ENCODE measurements at places on chromosomes 5 and 9.

GRCh38 chr5:72788866-72789505, 27.5 kb upstream of the TNPO1 start:
- DNase-seq: no peak

GRCh38 chr9:112809906-112810305, 59.3 kb downstream of the SNX30 start:
- no peak for DNase-seq

GRCh38 chr9:90070056-90070455, 465.2 kb downstream of the GADD45G start:
- no peak for DNase-seq

DNA sequence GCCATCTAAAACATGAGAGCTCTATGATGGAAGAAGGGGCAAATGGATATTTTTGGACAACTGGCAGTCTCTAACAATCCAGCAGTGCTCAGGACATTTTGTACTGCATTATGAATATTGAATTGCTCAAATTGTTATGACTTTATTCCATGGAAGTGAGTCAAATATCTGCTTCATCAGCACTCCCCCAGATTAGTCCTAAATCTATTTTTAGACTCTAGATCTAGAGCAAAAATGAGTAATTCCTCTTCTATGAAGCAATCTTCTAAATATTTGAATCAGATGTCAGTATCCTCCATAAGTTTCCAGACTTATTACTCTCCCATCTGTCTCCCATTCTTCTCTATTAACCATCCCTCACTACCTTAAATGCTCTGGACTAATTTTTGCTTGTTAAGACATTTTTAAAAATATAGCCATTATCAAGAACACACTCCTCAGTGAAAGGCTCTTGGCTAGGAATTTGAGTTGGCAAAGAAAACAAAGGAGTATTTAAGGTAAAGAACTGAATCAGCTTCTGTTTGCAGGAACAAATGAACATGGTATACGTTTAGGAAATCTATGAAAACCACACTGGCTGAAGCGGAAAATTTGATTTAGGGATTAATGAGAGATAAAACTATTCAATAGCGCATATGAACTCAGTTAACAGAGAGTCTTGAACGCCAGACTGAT, 300.9 kb downstream of the MCTP1 start:
- DNase-seq: no peak

GRCh38 chr9:87640385-87640795, 85.5 kb upstream of the CTSL start:
- DNase-seq: no peak

GRCh38 chr5:38697013-38697412, 140.6 kb upstream of the LIFR start:
- no peak for DNase-seq

GRCh38 chr9:134516464-134516863, 125.1 kb upstream of the COL5A1 start:
- no peak for DNase-seq

GRCh38 chr9:1431461-1431860, 381.3 kb downstream of the DMRT2 start:
- no peak for DNase-seq

DNA sequence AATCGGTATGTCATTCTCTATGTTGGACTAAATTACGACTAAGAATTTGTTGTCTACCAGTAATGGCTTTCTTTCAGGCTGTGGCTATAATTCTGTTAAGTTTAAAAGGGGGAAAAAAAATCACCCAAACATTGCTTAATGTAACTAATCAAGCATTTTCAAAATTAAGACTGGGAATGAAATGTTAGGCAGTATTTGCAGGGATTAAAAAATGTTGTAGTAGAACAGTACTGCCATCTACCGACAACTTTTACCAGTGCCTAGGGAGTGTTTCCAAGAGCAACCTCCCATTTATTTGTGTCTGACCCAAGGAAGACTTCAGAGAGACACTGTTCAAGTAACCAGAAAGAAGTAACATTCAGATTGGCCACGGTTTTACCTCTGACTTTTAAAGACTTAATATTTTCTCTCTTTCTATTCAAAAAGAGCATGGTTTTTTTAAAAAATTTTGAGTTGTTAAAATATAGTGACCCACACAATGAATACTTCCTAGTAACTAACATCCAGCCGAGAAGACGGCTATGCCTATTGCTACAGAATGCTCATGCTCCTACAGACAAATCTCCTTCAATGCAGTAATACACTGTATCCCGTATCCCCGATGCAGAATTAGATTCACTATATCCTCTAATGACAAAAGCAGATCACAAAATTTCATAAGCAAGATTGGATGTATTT, 92.4 kb downstream of the ARL15 start:
- peak; percentile 27 for DNase-seq

DNA sequence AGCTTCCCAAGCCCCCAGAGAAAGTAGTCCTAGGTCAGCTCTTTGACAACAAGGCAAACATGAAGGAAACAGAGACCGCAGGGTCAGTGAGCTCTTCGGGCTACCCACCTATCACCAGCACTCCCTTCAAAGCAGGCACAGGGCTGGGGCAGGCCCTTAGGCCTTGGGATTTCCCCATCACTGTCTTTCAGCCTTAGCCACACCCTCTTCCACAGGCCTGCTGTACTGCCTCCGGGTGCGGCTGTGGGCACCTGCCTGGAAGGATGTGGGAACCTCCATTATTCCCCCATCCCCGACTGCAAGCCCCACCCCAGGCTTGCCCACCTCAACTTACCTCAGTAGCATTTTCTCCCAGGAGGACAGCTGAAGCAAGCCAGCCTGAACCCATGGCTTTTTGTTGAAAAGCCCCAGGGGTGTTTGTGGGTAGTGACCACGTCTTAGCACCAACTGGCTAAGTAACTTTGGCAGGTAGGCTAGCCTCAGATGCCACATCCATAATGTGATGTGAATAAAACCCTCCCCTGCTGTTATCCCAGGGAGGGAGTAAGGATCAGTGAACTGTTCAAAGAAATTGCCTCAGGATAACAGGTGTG, 100.2 kb downstream of the PIK3R1 start:
- peak; percentile 69 for DNase-seq

DNA sequence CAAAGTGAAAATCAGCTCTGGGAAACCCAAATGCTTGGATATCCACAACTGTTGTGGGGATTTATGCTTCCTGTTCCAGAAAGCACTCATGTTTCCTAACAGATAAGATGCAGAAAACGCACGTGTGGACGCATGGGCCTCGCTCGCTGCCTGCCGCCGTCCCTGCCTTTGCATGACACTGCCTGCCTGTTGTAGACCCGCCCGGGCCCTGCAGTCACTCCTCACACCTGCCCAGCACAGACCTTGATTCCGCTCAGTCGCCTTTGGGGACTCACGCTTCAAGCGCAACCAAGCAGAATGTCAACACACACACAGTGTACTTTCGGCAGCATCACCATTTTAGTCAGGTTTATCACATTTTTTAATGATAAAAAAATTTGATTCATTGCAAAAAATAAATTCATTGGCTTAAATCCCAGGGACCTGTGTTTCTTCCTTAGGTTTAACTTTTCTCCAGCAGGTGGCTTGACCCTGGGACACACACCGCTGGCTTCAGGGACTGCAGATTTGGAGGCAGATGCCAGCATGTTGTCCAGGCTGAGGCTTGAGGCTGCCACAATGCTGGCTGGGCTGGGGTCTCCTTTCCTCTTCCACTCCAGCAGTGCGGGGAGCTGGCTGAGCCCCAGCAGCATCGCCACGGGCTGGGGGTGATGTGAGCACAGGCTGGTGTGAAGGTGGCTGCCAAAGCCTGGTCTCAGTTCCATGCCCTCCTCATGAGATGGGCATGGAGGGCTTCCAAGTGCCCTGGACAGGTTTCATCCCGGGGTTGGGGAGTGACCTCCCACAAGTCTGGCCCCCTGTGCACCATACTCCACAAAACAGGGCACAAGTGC, 416.9 kb upstream of the IRX4 start:
- no peak for DNase-seq

- DNase-seq: no peak
These were observed 95.2 kb downstream of the MVB12B start for GRCh38 chr9:126421567-126422428.

GRCh38 chr5:139461176-139461575, 1.4 kb downstream of the ECSCR start:
- DNase-seq: no peak

GRCh38 chr5:34576891-34577666, 79.0 kb upstream of the RAI14 start:
- DNase-seq: no peak

GRCh38 chr9:97480749-97481148, 20.7 kb upstream of the TMOD1 start:
- DNase-seq: no peak

- DNase-seq: peak; percentile 65
These were observed 46.5 kb upstream of the VDAC1 start for GRCh38 chr5:134051305-134051704.

DNA sequence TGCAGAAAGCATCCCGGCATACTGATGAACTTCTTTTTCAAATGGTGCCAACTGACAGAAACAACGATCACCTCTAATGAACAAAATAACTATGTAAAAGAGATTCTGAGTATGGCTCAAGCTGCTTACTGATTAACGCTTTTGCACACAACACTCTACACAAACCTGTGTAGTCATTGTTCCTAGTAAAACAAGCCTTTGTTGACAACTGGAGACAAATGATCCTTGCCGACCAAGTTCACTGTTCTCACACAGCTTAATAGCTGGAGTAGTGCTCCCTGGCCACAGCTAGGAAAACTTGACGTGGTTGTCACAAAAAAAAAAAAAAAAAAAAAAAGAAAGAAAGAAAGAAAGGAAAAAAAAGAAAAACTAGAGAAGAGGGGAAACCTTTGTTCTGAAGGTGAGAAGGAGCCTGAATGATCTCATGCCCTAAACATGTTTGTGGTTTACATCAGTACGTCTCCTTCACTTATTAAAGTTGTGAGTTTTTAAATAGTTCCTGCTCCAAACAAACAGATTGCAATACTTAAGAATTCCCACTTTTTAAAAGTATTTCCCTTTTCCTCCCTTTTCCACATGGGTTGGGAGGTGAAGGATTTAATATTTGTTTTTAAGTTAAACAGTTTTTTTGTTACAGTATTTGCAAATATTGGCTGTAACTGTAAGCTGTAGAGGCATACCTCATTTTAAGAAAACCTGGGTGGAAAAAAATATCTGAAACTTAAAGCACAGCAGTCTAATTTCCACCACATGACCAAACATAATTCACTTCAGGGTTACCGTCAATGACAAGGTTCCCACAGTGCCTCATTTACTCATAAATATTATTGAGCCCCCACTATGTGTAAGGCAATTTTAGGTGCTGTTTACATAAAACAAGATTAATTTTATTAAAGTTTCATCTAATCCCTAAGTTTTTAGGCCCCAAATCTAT, 63.7 kb downstream of the GLIS3 start:
- DNase-seq: no peak

DNA sequence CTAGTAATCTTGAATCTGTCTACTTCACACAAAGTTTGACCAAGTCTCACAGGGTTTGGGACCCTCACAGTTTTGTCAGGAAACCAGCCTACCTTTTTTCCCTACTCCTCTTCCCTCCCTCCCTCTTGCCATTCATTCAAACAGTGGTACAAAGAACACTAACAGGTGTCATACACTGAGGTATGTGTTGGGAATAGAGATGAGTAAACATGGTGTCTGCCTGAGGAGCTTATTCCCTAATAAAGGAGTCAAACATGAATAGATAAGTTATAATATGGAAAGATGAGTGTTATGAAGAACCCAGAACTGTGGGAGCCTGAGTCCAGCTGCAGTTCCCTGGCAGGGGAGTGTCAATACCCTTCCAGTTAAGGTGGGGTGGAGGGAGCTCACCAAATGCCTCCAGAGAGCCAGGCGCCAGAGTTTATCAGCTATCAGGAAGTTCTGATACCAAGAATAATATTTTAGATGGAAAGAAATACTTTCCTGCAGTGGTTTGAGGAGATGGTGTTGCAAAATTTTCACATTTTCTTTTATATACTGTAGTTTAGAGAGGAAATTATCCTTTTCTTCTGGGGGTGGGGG, 183.4 kb upstream of the NR3C1 start:
- DNase-seq: no peak

DNA sequence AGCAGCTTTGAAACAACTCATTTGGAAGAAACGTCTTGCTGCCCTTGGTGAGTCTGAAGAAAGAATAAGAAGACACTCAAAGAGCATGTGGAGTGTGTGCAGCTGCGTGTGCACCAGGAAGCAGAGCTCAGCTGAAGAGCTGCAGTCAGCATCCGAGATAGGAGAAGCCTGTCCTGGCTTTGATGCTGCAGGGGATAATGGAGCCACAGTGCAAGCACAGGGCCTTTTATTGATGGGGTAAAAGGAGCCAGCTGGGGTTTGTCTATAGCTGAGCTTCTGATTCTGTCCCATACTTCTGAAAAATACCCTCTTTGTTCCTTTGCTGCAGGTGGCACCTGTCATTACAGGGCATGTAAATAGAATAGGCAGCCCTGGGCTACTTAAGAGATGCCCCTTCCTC, 375.7 kb upstream of the ZNF462 start:
- no peak for DNase-seq

- DNase-seq: no peak
These were observed 25.6 kb downstream of the RRAGA start for GRCh38 chr9:19074836-19075235.

- DNase-seq: no peak
These were observed 39.3 kb downstream of the PTCH1 start for GRCh38 chr9:95477441-95477840.

DNA sequence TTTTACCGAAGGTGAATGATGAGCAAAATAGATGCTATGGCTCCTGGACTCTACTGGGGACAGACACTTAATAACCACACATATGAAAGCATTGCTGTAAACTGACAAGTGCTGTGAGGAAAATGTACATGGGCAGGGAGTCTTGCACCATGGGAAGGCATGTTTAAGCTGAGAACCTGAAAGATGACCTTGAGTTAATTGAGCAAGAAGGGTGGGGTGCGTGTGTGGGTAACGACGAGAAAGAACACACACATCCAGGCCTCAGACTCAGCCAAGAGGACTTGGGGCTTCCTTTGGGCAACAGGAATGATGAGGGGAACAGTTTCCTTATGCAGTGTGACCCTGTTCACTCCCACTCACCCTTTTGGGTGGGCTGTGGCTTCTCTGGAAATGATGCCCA, 73.1 kb downstream of the HSPA4 start:
- DNase-seq: no peak

DNA sequence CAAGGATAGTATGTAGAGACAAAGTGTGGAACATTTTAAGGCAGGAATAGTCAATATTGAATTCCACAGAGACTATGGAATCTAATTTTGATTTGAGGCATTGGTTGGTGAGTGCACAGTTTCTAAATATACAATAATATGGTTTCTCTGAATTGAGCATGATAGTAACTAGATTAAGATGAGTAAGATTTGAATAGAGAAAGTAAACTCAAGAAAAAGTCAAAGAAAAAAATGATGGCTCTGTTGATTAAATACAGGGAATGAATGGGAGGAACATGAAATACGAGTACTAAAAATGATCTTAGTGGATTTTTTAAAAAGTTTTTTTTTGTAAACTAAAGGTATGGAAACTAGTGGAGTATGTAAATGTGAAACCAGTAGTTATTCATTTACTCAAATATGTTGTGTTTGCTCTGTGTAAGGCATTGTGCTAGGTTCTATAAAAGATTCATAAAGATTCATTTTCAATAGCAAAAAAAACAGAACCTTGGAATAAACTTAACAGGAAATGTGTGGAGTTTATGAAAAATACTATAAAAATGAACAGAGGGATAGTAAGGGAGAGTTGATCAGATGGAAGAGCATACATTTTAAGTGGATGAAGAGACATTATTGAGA, 101.2 kb downstream of the ZCCHC7 start:
- no peak for DNase-seq

GRCh38 chr5:102711525-102712385, 43.4 kb upstream of the PAM start:
- no peak for DNase-seq

- DNase-seq: no peak
These were observed 597.6 kb downstream of the RAB3C start for GRCh38 chr5:59180515-59180914.

All from activated naive CD4-positive, alpha-beta T cell treated with anti-CD3 and anti-CD28 coated beads for 36 hours (primary cell).